Esophagus muscularis mucosa (tissue), 4 donors: ENCODE measurements at places on chromosomes 4 and X. TPM values are rescaled to one million over a fixed set of nuclear protein-coding genes. Genes with fewer than 3 reads are reported as not detected.
A peak's percentile ranks its signal among the peaks of the same experiment; 100 is the strongest.

- H3K4me3 ChIP-seq: peak overlapping the region; percentile 85
- peaks cover 11% of the 10 kb centered on the region for H3K4me1 ChIP-seq
- no peak for DNase-seq
- no peak overlapping the region for H3K27ac ChIP-seq
Measured at GRCh38 chr4:105148776-105149175, 2.1 kb downstream of the TET2 start.

CFAP299 gene
- not detected for total RNA-seq

DNA sequence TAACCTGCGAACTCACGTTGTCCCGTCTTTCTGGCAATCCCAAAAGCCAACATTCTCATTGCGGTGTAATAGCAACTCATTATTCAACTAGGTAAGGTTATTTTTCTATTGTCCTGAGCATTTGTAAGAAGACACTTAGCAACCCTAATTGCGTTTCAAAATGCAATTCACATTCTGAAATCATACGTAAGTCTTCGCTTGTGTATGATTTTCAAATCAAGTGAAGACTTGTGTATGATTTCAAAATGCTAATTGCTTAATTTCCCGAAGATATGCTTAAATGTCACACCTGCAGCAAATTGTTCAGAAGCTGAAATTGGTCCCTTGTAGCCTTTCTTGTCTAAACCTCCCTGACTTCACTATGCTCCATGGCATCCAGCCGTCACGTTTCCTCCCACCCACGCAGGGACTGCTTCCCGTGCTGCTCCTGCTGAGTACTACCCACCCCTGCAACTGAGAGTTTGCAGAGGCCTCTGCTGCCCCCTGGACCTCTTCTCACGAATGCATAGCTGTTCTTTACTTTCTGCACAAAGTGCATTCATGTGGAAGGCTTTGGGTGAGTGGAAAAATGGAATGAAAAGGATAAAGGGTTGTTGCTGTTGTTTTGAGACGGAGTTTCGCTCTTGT, 40.8 kb upstream of the CLDN24 start:
- H3K4me3 ChIP-seq: no peak overlapping the region
- H3K27ac ChIP-seq: no peak overlapping the region
- no peaks in the 10 kb centered on the region for H3K4me1 ChIP-seq
- no peaks in the 10 kb centered on the region for H3K36me3 ChIP-seq

GRCh38 chrX:113058634-113059033, 218.0 kb upstream of the AMOT start:
- H3K27me3 ChIP-seq: no peaks in the 10 kb centered on the region
- H3K27ac ChIP-seq: no peak overlapping the region
- no peak overlapping the region for H3K4me3 ChIP-seq
- H3K36me3 ChIP-seq: no peaks in the 10 kb centered on the region
- DNase-seq: no peak

DNA sequence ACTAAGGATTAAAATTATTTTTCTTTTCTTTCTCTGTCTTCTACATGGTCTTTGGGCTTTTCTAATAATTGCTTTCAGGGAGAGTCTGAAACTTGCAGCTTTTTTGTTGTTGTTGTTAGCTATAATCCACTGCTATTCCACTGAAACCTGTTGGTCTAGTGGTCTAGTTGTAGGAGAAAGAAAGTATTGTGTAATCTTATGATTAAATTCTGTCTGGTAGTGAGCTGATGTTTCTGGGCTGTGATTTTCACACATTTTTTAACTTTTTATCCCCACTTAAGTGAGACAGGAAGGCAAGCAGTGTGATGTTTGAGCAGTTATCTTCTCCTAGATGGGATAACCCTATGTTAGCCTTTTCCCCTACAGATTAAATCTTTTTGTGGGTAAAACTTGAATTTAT, 825.2 kb downstream of the PCDH7 start:
- no peaks in the 10 kb centered on the region for H3K36me3 ChIP-seq
- H3K27me3 ChIP-seq: no peaks in the 10 kb centered on the region

CRMP1 gene
- total RNA-seq: 1.7 TPM

DNA sequence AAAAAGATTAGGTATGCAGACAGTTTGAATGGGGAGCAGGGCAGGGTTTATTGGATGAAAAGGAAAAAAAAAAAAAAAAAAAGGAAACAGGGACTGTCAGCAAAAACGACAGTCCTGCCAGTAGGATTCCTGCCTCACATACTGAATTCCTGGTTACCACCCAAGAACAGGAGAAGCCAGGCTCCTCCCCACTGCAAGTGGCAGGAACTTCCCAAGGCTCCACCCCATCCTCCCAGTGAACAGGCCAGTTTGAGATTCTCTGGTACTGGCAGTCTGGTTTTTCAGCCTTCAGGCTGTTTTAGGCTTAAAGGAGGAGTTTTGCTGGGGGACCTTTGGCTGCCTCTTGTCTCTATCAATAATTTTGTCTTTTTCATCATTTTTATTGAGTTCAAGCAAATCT, 360.0 kb upstream of the CXorf51A start:
- H3K4me3 ChIP-seq: no peak overlapping the region
- H3K27ac ChIP-seq: no peak overlapping the region
- no peak for DNase-seq
- no peaks in the 10 kb centered on the region for H3K27me3 ChIP-seq
- H3K4me1 ChIP-seq: no peaks in the 10 kb centered on the region

- no peaks in the 10 kb centered on the region for H3K27me3 ChIP-seq
- H3K36me3 ChIP-seq: no peaks in the 10 kb centered on the region
- H3K4me3 ChIP-seq: no peak overlapping the region
- peaks cover 10% of the 10 kb centered on the region for H3K4me1 ChIP-seq
- H3K27ac ChIP-seq: no peak overlapping the region
Measured at GRCh38 chr4:54566608-54567007, 91.1 kb upstream of the KIT start.

PRKG2 gene
- 7.3 TPM for total RNA-seq

DNA sequence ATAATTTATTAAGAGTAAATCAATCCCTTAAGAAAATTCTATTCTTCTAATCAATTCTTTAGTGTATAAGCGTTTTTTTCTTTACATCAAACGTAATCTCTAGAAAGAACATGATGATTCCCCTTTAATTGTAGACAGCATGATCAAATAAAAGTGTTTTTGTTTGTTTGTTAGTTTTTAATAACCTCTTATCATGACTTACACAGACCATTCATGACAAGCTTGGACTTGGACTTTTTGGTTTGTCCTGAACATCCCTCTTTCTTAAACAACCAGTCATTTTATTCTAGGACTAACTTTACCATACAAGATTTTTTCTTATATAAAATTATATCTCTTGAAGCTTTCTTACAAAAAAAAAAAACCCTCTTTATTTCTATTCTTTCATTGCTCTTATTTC, 344.6 kb upstream of the SPOCK3 start:
- no peaks in the 10 kb centered on the region for H3K4me1 ChIP-seq
- DNase-seq: no peak
- no peak overlapping the region for H3K4me3 ChIP-seq
- H3K27ac ChIP-seq: no peak overlapping the region

ARMCX4 gene
- total RNA-seq: 6.0 TPM

- no peaks in the 10 kb centered on the region for H3K36me3 ChIP-seq
- H3K4me3 ChIP-seq: no peak overlapping the region
- no peaks in the 10 kb centered on the region for H3K4me1 ChIP-seq
- DNase-seq: no peak
- no peaks in the 10 kb centered on the region for H3K27me3 ChIP-seq
Measured at GRCh38 chrX:133776072-133776471, 209.3 kb downstream of the GPC3 start.

GRCh38 chrX:123487669-123488068, 245.2 kb downstream of the THOC2 start:
- H3K4me1 ChIP-seq: peaks cover 3% of the 10 kb centered on the region
- DNase-seq: no peak

DNA sequence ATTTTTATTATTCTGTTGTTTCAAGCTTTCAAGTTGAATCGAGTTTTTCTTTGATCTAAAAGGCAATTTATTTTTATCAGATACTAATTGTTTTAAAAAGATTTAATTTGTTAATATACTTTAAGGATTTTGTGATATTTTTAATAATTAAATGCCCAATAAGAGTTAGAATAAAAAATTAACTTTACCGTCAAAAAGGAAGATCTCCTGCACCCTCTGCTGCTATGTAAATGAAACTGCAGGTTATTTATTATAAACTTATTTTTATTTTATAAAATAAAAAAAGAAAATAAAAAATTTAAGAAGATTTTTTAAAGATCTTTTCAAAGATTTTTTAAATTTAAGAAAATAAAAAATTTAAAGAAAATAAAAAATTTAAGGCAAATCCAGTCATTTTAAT, 166.1 kb downstream of the CCSER1 start:
- H3K4me3 ChIP-seq: no peak overlapping the region
- DNase-seq: no peak
- no peaks in the 10 kb centered on the region for H3K27me3 ChIP-seq
- no peak overlapping the region for H3K27ac ChIP-seq
- H3K36me3 ChIP-seq: no peaks in the 10 kb centered on the region

- no peak overlapping the region for H3K27ac ChIP-seq
- H3K27me3 ChIP-seq: no peaks in the 10 kb centered on the region
- no peaks in the 10 kb centered on the region for H3K36me3 ChIP-seq
- H3K4me3 ChIP-seq: no peak overlapping the region
- H3K4me1 ChIP-seq: peaks cover 16% of the 10 kb centered on the region
- DNase-seq: no peak
Measured at GRCh38 chrX:10597871-10598270, 22.5 kb downstream of the MID1 start.

DNA sequence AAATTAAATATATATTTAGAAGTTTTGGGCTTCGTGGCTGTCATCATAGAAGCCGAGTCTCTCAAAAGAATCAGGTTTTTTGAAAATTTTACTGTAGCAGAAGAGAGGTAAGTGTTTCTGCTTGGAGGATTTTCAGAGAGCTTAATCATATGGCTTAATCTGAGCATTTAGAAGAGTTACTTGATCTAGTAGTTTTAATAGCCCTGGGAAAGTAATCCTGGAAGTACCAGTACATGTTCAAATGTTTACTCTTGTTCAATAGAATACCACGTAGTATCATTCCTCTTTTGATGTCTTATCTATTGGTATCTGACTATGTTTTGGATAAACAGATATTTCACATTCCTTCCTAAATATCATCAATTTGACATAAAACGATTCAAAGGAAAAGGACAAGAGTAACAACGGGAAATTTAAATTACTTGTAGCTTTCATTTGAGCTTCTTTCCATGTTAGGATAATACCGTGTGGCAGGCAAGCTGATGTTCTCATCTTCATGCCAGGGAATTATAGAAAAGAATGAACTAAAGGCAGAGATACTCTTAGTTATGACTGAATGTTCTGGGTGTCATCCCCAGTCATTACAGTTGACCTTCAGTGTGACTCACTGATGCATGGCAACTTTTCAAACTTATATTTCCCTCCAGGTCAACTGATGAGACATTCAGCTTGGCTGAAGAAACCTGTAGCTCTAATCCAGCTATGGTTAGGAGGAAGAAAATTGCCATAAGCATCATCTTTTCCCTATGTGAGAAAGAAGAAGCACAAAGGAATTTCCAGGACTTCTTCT, 89.8 kb downstream of the FNIP2 start:
- no peak overlapping the region for H3K4me3 ChIP-seq
- peaks cover 67% of the 10 kb centered on the region for H3K36me3 ChIP-seq
- no peaks in the 10 kb centered on the region for H3K4me1 ChIP-seq
- DNase-seq: no peak
- H3K27ac ChIP-seq: no peak overlapping the region

DNA sequence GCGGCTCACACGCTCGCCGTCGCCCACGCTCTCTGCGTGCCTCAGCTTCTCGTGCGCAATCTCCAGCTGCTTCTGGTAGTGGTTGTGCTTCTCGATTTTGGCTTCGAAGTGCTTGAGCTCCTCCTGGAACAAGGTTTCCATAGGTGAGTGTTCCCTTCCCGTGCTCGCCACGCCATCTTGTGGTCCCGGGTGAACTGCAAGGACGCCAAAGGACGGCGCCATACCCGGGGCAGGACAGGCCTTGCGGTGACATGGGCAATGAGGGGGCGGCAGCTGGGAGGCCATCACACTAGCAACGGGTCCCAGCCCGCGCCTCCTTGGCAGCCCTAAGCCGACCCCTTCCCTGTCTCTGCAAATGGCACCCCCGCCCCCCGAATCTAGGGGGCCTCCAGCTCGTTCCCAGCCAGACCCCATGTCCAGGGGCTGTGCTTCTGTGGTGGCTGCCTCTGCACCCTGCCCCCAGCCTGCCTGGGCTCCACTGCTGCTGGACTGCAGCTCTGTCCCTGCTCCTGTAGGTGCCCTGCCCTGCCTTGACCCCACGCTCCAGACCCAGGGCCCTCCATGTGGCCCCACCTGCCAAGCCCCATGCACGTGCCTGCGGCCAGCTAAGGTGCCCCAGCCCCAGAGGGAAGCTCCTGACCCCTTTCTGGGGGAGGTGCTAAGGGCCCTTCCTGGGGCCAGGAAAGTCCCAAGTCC, 17.3 kb downstream of the LRPAP1 start:
- no peak for DNase-seq
- no peak overlapping the region for H3K27ac ChIP-seq
- no peaks in the 10 kb centered on the region for H3K4me1 ChIP-seq
- no peaks in the 10 kb centered on the region for H3K27me3 ChIP-seq
- no peak overlapping the region for H3K4me3 ChIP-seq
- peaks cover 97% of the 10 kb centered on the region for H3K36me3 ChIP-seq

DNA sequence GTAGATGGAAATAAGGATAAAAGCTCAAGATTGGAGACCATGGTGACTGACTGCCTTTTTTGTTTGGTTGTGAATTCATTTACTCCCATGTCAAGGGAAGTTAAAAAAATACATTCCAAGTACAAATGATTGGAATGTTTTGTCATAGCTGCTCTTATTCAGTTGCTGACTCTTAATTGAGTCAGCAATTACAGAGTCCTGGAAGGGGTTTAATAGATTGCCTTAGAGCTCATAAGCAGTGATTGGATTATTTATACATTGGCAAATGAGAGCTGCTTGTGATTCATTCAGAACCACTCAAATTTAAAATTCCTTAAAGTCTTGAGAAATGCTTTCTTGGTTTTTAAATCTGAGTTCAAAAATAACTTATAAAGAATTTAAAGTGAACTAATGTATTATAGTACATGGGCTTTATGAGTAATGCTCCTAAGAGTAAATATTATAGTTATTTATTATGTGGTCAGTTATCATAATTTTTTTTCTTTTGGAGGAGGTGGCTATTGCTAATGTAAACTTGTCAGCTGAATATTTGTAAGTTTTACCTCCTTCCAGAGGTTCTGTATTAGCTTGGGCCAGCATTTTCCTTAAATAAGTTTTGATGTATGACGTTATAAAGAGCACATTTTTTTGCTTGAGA, 13.6 kb downstream of the JADE1 start:
- H3K27ac ChIP-seq: peak overlapping the region; percentile 30
- H3K4me3 ChIP-seq: no peak overlapping the region
- H3K36me3 ChIP-seq: no peaks in the 10 kb centered on the region
- H3K27me3 ChIP-seq: no peaks in the 10 kb centered on the region
- H3K4me1 ChIP-seq: peaks cover 86% of the 10 kb centered on the region

- no peaks in the 10 kb centered on the region for H3K27me3 ChIP-seq
- no peaks in the 10 kb centered on the region for H3K4me1 ChIP-seq
Measured at GRCh38 chr4:39302901-39303300, 63.3 kb downstream of the RFC1 start.
